ENCODE measurements at places on chromosomes 12 and 14.

DNA sequence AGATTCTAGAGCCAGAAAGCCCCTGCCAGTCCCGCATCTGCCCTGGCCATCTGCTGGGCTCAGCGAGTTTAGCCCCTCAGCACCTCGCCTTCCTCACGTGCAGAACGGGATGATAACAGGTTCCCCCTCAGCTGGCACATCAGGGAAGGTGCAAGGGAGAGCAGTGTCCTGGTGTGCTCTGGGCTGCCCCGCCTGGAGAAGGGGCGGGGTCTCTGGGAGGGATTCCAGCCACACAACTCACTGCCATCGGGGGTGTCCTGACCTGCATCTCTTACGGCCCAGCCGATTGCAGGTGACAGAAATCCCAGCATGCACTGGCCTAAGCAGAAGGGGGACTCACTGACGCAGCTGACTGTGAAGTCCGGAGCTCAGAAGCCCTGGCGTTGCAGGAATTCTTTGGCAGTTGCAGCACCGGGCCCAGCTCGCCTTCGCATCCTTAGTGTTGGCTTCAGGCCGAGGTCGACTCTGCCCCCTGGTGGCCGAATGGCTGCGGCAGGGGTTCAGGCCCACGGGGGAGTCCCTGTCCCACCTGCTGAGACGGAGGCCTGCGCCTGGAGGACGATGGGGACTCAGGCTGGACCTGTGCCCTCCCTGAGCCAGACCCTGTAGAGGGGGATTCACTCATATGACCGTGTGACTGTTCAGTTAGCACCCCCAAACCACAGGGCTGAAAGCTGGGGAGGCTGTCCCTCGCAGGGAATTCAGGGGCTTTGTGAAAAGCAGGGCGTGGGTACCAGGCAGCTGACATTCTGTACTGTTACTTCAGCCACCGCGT, 178.6 kb downstream of the ADGRD1 start:
- no peak for DNase-seq

DNA sequence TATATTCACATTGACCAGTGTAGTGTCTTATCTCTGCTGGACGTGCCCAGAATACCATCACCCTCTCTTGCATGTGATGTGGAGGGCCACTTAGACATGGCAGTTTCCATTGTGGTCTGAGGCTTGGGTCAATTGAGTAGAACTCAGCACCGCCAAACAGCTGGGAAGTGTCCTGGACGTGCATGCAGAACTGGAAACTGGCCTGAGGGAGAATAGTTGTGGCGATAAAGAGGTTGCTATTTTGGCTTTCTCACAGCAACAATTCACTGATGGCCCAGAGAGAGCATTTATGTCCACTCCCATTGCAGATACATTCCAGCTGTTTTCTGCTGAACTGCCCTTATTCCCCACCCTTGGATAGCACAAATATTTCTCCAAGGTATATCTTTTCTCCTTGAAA, 210.1 kb upstream of the DAAM1 start:
- no peak for DNase-seq

DNA sequence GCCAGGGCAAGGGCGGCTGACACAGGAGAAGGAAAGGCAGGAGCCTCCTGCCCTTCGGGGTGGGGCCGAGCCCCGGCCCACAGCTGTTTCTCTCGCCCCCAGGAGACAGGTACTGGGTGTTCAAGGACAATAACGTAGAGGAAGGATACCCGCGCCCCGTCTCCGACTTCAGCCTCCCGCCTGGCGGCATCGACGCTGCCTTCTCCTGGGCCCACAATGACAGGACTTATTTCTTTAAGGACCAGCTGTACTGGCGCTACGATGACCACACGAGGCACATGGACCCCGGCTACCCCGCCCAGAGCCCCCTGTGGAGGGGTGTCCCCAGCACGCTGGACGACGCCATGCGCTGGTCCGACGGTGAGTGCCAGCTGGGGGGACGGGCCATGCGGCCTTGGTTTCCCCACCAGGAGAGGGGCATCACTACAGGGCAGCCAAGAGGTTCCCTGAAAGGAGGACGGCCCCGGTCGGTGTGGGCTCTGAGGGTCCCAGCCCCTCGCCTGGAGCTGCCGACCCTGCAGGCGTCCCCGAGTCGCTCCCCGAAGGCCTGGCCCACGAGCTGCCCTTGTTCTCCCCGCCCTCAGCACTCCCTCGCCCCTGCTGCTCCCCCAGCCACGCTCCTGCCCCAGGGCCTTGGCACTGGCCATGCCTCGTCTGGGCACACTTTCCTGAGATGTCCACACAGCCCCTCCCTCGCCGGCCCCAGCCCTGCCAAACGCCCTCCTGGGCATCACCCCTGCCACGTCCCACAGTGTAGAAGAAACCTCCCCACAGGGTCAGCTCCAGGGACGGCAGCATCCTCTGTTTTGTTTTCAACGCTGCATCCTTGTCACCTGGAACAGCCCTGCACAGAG, 21.7 kb downstream of the MMP17 start:
- no peak for DNase-seq

DNA sequence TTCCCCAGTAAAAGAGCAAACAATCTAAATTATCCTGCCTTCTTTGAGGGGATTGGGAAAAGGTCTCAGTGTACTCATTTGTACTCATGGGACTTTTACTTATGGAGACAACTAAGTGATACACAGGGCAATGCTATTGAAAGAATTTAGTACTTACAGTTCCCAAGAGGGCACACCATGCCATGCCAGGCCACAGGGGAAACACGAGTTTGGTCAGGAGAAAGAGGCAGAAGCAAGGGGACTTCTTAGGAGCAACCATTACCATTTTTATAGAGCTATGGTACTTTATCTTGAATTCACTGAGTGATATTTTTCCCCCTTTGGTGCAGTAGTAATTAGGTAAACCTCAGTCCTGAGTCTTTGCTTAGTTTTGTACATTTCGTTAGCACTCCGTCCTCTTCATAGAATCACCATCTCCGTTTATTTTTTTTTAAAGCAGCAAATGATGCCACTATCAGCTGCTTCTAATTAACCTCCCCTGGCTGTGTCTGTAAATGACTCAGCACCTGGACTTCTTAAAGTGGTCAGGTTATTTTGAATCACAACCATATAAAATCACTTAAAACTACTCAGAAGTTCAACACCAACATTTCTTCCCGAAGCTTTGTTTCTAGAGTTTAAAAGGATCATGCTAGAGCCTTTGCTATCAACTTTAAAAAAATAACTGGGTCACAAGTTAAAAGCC, 5.9 kb upstream of the WASHC3 start:
- DNase-seq: no peak

DNA sequence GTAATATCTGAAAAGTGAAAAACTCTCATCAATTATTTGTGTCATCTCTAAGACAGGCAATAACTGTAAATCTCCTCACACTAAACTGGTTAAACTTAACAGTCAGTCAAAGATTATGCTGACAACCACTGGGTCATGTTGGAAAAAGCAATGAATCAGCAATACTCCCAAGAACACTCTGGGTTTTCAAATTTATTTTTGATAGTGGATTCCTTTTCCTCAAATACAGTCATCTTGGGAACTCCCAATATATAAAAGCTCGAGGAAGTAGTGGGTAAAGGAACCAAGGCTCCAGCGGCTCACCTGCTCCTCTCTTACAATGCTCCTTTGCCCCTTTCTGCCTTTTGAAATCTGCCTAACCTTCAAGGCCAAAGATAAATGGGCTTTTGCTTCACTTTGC, 70.0 kb downstream of the ARMH4 start:
- no peak for DNase-seq

DNA sequence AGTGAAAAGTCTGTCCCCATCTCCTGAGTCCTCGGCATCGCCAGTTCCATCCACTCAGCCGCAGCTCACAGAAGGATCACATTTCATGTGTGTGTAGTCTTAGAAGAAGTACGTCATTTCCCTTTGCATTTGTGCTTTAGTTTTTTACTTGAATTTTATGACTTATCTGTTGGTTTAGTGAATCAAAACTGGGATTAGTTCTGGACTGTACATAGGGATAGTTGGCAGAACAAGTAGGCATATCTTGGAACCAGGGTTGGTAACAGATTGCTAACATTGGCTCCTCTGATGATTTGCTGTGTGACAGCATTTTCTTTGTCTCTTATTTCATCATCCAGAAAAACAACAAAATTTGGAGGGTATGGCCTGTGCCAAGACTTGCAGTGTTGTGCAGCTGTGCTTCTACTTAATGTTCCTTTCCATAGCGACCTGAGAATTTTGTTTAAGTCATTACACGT, 69.6 kb upstream of the AEBP2 start:
- DNase-seq: no peak

DNA sequence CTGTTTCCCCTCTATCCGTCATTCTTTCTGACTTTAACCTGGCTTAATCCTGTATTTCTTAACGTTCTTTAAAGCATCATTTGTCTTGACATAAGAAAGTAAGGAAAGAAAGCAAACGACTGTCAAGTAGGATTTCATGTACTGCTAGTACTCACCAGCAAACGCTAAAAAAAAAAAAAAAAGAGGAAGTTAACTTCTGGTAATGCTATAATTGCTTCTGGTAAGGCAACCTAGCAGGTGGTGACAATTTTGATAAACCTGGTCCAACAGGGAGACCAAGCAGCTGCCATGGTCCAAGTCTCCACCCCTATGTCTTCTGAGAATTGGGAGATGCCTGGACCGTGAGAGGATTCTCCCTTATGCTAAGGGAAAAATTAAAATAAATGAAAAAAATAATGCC, 306.6 kb downstream of the DAD1 start:
- no peak for DNase-seq

DNA sequence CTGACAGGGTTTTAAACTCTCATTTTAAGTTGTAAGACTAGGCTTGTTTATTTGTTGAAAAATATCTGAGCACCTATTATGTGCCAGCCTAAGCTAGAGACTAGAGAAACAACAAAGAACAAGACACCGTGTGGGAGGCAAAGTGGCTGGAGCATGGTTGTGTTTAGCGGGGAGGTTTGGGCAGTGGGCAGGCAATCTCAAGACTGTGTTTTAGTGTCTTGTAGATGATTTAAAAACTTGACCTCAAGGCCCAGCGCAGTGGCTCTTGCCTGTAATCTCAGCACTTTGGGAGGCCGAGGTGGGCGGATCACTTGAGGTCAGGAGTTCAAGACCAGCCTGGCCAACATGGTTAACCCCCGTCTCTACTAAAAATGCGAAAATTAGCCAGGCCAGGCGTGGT, 7.8 kb downstream of the RPL36AL start:
- DNase-seq: no peak

- no peak for DNase-seq
Observed at GRCh38 chr12:15800278-15800677, 11.1 kb upstream of the EPS8 start.

GRCh38 chr12:70043490-70044138, 199.6 kb upstream of the CNOT2 start:
- no peak for DNase-seq

DNA sequence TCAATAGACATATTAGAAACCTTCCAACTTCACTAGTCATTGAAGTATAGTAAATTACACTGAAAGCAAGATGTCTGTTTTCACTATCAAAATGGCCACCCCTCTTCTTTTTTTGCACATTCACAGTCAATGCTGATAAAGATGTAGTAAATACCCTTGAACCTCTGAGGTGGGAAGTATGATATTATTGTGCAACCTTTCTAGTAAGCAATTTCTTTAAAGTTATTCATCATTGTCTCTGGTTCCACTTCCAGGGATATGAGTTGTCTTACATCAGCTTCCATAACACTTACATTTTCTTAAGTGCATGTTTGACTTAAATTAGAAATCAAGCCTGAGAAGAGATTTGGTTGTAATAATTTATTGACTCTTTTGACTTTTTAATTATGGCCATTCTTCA, 453.9 kb upstream of the MGAT4C start:
- no peak for DNase-seq

GRCh38 chr14:93299416-93299815, 33.4 kb downstream of the BTBD7 start:
- no peak for DNase-seq

GRCh38 chr12:48890657-48891418, 25.2 kb upstream of the RND1 start:
- no peak for DNase-seq

GRCh38 chr14:76259029-76259735, 107.5 kb downstream of the GPATCH2L start:
- DNase-seq: no peak

DNA sequence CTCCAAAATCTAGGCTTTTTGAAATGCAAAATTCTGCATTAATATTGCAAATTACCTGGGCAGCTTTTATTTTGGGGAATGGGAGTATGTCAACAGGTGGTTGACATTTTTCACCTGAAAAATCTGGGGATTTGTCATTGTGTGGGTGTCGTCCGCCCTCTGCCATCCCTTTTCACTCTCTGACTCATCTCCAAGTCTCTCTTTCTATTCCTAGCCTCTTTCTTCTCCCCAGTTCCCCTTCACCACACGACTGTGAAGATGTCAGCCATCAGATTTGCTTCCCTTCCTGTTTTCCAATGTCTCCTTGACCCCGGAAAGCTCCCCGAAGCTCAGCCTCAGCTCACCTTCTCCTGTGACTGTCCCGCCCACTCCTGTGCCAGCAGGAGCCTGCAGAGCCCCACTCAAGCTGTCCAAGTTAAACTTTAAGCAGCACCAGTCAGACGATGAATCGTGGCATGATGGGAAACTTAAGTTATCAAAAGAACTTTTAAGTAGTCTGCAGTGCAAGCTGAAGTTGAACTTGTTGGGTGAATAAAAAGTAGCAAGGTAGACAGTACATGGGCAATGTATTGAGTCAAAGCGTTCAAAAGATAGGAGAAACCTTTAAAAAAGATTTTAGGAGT, 590.2 kb downstream of the VRK1 start:
- DNase-seq: no peak
